ENCODE measurements at places on chromosomes 2 and 18. TPM values are rescaled to one million over a fixed set of nuclear protein-coding genes. Genes with fewer than 3 reads are reported as not detected.

- DNase-seq = no peak
- no peaks in the 10 kb centered on the region for H3K4me1 ChIP-seq
- H3K27me3 ChIP-seq = no peaks in the 10 kb centered on the region
These were observed 73.1 kb upstream of the DNMT3A start for GRCh38 chr2:25414781-25415180.

DNA sequence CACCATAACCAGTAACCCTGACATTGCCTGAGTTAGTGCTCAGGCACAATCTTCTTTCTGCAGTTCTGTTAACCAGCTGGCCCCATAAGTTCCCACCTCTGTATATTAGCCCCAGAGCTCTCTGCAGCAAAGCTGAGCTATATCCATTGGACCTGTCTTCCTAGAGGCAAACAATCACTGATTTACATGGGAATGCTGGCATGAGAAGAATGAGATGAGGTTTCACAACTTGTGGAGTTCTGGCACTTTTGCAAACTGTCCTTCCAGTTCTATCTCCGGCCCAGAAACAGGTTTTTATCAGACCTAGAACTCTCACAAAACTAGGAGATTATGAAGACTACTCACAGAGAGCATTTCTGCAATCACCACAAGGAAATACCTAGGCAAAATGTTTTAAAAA lies 7.9 kb upstream of the CCBE1 start:
- H3K4me3 ChIP-seq = no peak overlapping the region
- H3K27ac ChIP-seq = no peak overlapping the region
- no peaks in the 10 kb centered on the region for H3K36me3 ChIP-seq
- peaks cover 8% of the 10 kb centered on the region for H3K4me1 ChIP-seq

DNA sequence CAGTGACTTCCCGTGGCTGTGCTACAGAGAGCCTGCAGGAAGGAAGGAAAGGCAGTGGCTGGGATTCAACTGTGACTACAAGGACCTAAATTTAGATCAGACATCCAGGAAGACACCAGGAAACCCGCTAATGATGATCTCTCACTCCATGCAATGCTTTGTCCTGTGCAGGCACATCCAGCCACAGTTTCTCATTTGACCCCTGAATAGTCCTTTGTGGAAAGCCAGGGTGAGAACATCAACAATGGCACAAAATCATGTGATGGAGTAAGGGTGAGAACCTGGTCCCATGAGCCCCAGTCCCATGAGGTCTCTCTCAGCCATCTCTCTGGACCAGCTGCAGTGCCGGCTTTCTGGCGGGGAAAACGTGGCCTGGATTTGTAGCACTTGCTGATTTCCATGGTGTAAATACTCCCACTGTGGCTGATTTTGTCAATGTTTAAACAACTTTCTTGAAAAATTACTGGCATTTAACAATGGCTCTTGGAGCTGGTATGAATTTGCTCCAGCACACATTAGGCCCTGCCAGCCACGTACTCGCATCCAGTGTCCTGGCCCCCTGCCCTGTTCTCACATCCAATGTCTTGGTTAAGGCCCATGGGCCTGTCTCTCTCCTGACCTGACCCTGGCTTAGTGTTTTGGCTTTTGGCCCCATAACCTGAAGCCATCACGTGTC lies 159.0 kb upstream of the HAAO start:
- DNase-seq = no peak
- H3K27ac ChIP-seq = peak overlapping the region; percentile 77
- H3K36me3 ChIP-seq = no peaks in the 10 kb centered on the region
- H3K27me3 ChIP-seq = no peaks in the 10 kb centered on the region

- DNase-seq = peak; percentile 93
- peaks cover 13% of the 10 kb centered on the region for H3K27me3 ChIP-seq
- H3K4me1 ChIP-seq = peaks cover 20% of the 10 kb centered on the region
- H3K36me3 ChIP-seq = no peaks in the 10 kb centered on the region
- H3K27ac ChIP-seq = peak within 1 kb of the TSS; percentile 74
These were observed at the start of gene INPP4A for GRCh38 chr2:98444436-98445176. Gene INPP4A (plus strand): TSS chr2:98444858. CDS start chr2:98520049, 75,191 bp downstream.

GRCh38 chr2:47654790-47655562 lies 128.0 kb upstream of the MSH6 start:
- H3K4me3 ChIP-seq = no peak overlapping the region
- DNase-seq = no peak
- H3K27me3 ChIP-seq = peaks cover 27% of the 10 kb centered on the region
- no peak overlapping the region for H3K27ac ChIP-seq

GRCh38 chr2:74745766-74746165 lies 88.2 kb upstream of the HK2 start:
- H3K27me3 ChIP-seq = peaks cover 3% of the 10 kb centered on the region
- no peak overlapping the region for H3K4me3 ChIP-seq
- H3K4me1 ChIP-seq = peaks cover 37% of the 10 kb centered on the region
- no peaks in the 10 kb centered on the region for H3K36me3 ChIP-seq

Gene RAB17
- total RNA-seq = 3.9 TPM

GRCh38 chr18:9741793-9742523 lies 33.9 kb downstream of the RAB31 start:
- no peak for DNase-seq
- H3K4me1 ChIP-seq = peaks cover 47% of the 10 kb centered on the region
- H3K27me3 ChIP-seq = no peaks in the 10 kb centered on the region

GRCh38 chr2:170145191-170145590 lies 32.8 kb upstream of the MYO3B start:
- H3K4me1 ChIP-seq = no peaks in the 10 kb centered on the region
- H3K27me3 ChIP-seq = peaks cover 2% of the 10 kb centered on the region
- H3K4me3 ChIP-seq = no peak overlapping the region
- no peak for DNase-seq

- H3K4me1 ChIP-seq = no peaks in the 10 kb centered on the region
- DNase-seq = no peak
- no peaks in the 10 kb centered on the region for H3K36me3 ChIP-seq
- H3K4me3 ChIP-seq = no peak overlapping the region
These were observed 412.0 kb downstream of the NUP35 start for GRCh38 chr2:183536290-183536689.

DNA sequence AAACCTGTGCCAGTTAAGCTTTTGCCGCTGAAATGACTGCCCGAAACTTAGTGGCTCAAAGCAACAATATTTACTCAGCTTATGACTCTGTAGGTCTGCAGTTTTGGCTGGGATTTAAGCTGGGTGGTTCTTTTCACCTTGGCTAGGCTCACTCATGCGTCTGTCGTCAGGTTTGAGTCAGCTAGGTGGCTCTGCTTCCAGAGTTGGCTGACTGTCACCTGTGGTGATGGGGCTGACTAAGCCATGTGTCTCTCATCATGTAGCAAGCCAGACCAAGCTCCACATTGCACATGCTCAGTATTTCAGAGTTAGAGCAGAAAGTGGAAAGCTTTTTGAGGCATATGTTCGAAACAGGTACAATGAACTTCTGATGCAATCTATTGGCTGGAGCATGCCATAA lies 354.8 kb downstream of the MEIS1 start:
- peaks cover 5% of the 10 kb centered on the region for H3K4me1 ChIP-seq
- H3K27me3 ChIP-seq = peaks cover 8% of the 10 kb centered on the region
- no peak overlapping the region for H3K4me3 ChIP-seq
- no peak overlapping the region for H3K27ac ChIP-seq
- no peaks in the 10 kb centered on the region for H3K36me3 ChIP-seq

GRCh38 chr2:225171350-225171749 lies 129.1 kb upstream of the DOCK10 start:
- H3K4me1 ChIP-seq = peaks cover 4% of the 10 kb centered on the region
- no peak for DNase-seq
- H3K36me3 ChIP-seq = no peaks in the 10 kb centered on the region
- no peak overlapping the region for H3K27ac ChIP-seq

Gene KLHL14
- total RNA-seq = not detected

GRCh38 chr2:44932079-44932478 lies 9.4 kb upstream of the SIX3 start:
- no peak for DNase-seq
- no peaks in the 10 kb centered on the region for H3K36me3 ChIP-seq
- H3K27ac ChIP-seq = no peak overlapping the region
- H3K4me1 ChIP-seq = peaks cover 32% of the 10 kb centered on the region
- peaks cover 81% of the 10 kb centered on the region for H3K27me3 ChIP-seq

- H3K4me3 ChIP-seq = no peak overlapping the region
- no peak overlapping the region for H3K27ac ChIP-seq
- H3K36me3 ChIP-seq = no peaks in the 10 kb centered on the region
- H3K27me3 ChIP-seq = no peaks in the 10 kb centered on the region
These were observed 185.1 kb downstream of the NOL4 start for GRCh38 chr18:34039611-34040010.

Gene XIRP2
- 0.08 TPM for total RNA-seq

DNA sequence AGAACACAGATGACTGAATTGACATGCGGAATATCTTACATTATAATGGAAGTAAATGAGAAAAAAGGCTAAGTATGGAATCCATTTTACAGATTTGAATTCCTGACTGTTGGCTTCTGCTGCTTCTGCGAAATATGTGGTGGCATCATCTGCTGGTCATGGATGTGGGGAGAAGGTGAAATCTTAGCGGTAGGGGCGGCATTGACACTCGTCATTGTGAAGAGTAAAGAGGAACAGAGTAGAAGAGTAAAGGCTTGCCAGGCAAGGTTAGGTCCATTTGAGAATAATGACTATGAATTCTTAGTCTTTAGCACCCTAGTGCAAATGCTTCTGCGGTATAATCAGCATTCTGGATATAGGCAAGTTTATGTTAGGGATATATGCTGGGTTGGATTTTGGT lies 32.4 kb downstream of the ACTR3 start:
- DNase-seq = no peak
- H3K4me3 ChIP-seq = no peak overlapping the region
- H3K27me3 ChIP-seq = no peaks in the 10 kb centered on the region
- no peak overlapping the region for H3K27ac ChIP-seq
- peaks cover 36% of the 10 kb centered on the region for H3K36me3 ChIP-seq
- H3K4me1 ChIP-seq = peaks cover 8% of the 10 kb centered on the region

DNA sequence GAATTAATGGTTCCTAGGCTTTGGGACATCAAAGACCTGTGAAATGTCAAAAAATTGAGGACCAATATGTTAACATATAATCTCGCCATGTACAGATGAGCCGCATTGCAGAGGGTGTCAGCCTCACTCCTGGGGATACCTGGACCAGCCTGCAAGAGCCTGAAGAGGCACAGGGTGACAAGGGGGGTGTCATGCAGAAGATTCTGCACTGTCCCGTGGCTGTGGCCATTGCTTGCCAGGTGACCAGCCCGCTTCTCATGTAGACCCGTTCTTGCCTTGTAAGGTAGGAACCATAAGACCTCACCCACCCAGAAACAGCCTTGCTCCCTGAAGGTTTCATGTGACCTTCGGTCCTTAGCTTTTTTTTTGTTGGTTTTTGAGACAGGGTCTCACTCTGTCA lies 37.5 kb downstream of the TMEM37 start:
- no peak for DNase-seq
- H3K27ac ChIP-seq = no peak overlapping the region
- H3K4me3 ChIP-seq = no peak overlapping the region
- peaks cover 36% of the 10 kb centered on the region for H3K27me3 ChIP-seq
- H3K36me3 ChIP-seq = no peaks in the 10 kb centered on the region
- H3K4me1 ChIP-seq = no peaks in the 10 kb centered on the region

GRCh38 chr18:8609659-8610458 lies 622 bp downstream of the RAB12 start:
- H3K4me1 ChIP-seq = peaks cover 45% of the 10 kb centered on the region
- no peaks in the 10 kb centered on the region for H3K36me3 ChIP-seq
- peaks cover 20% of the 10 kb centered on the region for H3K27me3 ChIP-seq
- no peak for DNase-seq
- H3K4me3 ChIP-seq = peak overlapping the region; percentile 84

DNA sequence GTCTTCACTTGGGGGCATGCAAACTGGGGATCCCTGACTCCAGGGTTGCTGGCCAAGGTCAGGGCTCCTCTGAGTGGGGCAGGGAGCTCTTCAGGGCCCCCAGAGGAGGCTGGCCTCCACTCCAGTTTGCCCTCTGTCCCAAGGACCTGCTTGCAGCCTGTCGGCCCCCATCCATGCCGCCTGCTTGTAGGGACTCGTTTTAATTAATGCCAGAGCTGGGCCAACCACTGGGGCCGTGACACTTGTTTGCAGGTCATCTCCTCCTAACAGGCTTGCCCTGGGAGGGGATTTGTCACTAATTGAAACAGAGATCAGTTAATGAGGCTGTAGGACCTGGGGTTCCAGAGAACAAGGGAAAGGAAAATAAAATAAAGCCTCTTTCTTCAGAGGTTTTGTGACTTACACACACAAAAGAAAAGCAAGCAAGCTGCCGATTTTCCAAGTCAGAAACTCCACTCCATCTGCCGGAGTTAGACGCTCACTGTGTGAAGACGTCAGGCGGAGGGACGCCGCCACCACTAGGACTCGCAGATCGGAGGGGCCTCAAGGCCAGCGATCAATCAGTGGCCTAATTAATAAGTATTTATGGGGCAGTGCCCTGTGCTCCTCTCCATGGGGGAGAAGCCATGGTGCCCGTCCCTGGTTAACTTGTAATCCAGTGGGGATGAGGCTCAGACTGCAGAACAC lies 75.9 kb downstream of the SFXN5 start:
- H3K36me3 ChIP-seq = peaks cover 1% of the 10 kb centered on the region
- H3K27me3 ChIP-seq = no peaks in the 10 kb centered on the region
- peaks cover 4% of the 10 kb centered on the region for H3K4me1 ChIP-seq

GRCh38 chr18:47953471-47953931 lies 23.0 kb upstream of the SMAD2 start:
- no peak overlapping the region for H3K27ac ChIP-seq
- H3K4me3 ChIP-seq = no peak overlapping the region
- H3K36me3 ChIP-seq = no peaks in the 10 kb centered on the region
- DNase-seq = no peak
- H3K4me1 ChIP-seq = peaks cover 2% of the 10 kb centered on the region

Gene PROM2
- 1.6 TPM for total RNA-seq

DNA sequence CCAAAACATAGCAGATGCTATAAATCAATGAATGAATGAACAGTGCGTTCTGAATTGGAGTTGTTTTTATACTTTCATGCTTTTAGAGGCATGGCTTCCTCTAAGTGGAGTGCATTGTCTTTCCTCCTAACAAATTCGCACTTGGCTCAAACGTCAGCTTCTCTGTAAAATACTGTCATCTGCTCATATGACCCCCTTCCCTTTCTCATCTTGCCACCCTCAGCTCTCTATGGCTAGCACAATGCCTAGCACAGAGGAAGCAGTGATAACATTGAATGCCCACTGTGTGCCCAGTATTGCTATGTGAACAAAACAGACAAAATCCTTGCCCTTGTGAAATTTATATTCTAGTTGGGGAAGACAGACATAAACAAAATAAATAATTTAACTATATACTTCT lies 258.8 kb downstream of the MREG start:
- H3K4me3 ChIP-seq = no peak overlapping the region
- no peaks in the 10 kb centered on the region for H3K27me3 ChIP-seq
- H3K36me3 ChIP-seq = no peaks in the 10 kb centered on the region
- no peak for DNase-seq
- no peak overlapping the region for H3K27ac ChIP-seq
- H3K4me1 ChIP-seq = peaks cover 33% of the 10 kb centered on the region

GRCh38 chr2:83233781-83234180 lies 1225.3 kb downstream of the SUCLG1 start:
- H3K27me3 ChIP-seq = no peaks in the 10 kb centered on the region
- H3K4me3 ChIP-seq = no peak overlapping the region
- H3K36me3 ChIP-seq = no peaks in the 10 kb centered on the region
- H3K27ac ChIP-seq = no peak overlapping the region

GRCh38 chr18:63287691-63288220 lies 31.8 kb downstream of the BCL2 start:
- H3K36me3 ChIP-seq = no peaks in the 10 kb centered on the region
- no peaks in the 10 kb centered on the region for H3K4me1 ChIP-seq
- no peak overlapping the region for H3K4me3 ChIP-seq
- no peak for DNase-seq

Gene GCFC2
- 13.2 TPM for total RNA-seq

- H3K36me3 ChIP-seq = no peaks in the 10 kb centered on the region
- H3K4me1 ChIP-seq = no peaks in the 10 kb centered on the region
- no peak overlapping the region for H3K27ac ChIP-seq
- no peak for DNase-seq
- H3K4me3 ChIP-seq = no peak overlapping the region
- no peaks in the 10 kb centered on the region for H3K27me3 ChIP-seq
These were observed 77.6 kb downstream of the SMIM21 start for GRCh38 chr18:75349668-75350511.
